Bone marrow (tissue), 2 donors: ENCODE measurements at places on chromosomes 12 and 14.

- no peak for DNase-seq
These were observed 289.1 kb downstream of the RMST start for GRCh38 chr12:97751704-97752103.

DNA sequence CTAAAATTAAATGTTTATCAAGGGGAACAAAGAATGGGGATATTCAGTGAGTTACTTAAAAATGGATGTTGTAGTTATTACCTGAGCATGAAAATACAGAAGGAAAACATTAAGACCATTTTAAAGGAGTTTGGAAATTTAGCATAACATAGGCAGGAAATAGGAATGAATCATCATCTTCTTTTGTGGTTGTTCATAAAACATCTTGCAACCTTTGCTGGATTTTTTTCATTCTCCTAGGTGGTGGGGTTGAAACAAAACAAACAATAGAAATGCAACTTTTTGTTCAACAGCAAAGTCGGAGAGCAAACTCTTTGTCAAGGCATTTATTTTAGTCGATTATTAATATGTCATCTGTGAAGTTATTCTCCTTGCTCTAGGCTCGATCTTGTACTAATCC is 275.1 kb downstream of the IPO8 start:
- no peak for DNase-seq

DNA sequence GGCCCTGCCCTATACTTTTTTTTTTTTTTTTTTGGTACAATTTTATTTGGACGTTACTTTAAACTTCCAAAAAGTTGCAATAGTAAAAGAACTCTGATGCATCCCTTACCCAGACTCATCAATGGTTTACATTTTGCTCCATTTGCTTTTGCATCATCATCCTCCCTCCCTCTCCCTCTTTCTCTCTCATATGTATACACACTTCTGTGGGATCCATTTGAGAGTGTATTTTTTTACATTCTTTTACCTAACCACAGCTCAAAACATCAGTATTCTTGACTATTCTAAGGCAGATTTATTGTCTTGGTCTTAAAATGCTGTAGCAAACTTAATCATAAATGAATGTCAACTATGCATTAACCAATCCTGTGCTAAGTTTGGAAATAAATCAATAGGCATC is 111.6 kb downstream of the PRICKLE1 start:
- DNase-seq = no peak

- DNase-seq = no peak
These were observed 18.9 kb downstream of the RFC5 start for GRCh38 chr12:118035190-118036041.

DNA sequence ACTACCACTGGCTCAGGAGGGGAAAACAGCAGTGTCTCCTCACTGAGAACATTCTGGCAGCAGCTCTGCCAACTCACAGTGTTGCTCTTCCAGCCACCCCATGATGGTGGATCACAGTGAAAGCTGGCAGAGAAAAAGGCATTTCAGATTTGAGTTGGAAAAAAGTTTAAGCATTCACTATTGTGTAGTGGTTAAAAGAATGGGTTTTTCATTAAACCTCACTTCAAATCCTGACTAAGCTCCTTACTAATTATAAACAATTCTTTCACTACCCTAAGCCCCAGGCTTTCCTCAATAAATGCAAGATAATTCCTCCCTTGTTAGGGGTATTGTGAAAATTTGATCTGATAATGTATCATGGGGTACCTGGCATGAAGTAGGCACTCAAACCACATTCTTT is 518.1 kb downstream of the SNAPC1 start:
- no peak for DNase-seq

DNA sequence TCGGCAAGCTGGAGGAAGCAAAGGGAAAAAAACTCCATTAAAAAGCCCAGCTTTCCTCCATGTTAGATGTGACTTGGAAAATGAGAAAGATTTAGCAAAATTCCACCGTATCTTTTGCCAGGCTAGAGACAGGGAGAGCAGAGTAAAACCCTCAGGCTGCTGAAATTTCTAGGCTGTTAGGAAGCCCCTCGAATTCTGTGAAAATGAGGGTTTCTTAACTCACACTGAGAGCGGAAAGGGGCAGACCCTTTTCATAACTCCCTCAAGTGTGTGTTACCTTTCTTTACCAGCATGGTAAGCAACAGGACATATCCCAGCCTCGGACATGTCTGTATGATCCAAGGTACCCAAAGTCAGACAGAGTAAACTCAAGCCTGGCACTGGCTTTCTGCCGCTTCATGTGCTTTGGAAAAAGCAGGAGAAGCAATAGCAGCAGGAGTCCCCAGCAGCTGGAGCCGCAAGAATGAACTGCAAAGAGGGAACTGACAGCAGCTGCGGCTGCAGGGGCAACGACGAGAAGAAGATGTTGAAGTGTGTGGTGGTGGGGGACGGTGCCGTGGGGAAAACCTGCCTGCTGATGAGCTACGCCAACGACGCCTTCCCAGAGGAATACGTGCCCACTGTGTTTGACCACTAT is at the start of gene RHOJ:
Gene RHOJ (plus strand): TSS at position 37 of the 637 bp plus-strand sequence. CDS start 427 bp downstream, at position 464.
- no peak for DNase-seq

DNA sequence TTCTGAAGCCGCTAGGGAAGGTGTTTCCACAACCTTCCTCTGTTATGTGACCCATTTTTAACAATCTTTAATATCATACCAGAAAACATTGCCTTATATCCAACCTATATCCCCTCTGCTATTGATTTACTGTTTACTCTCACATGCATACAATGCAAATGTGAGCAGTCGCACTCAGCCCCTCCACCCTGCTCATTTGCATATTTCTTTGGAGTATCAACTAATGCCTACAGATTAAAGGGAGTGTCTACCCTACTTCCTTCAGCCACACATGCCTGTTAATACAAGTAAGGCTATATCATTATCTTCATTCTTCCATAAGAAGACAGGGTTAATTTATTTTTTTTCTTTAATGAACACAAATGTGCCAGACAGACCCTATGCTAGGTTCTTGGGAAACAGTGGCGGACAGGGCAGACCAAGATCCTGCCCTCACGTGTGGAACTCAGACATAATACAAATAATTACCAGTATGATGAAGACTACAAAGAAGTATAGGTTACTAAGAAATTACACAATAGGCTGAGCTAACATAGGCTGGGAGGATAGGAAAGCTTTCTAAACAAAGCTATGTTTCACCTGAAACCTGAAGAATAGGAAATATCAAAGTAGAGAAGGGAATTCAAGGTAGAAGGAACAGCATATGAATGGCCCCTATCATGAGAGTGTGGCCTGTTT is 107.3 kb upstream of the MDM1 start:
- DNase-seq = no peak

GRCh38 chr14:104444159-104445030 is 135.2 kb upstream of the C14orf180 start:
- DNase-seq = no peak
